ENCODE measurements at places on chromosomes 2 and 18.
A peak's percentile ranks its signal among the peaks of the same experiment; 100 is the strongest.

DNA sequence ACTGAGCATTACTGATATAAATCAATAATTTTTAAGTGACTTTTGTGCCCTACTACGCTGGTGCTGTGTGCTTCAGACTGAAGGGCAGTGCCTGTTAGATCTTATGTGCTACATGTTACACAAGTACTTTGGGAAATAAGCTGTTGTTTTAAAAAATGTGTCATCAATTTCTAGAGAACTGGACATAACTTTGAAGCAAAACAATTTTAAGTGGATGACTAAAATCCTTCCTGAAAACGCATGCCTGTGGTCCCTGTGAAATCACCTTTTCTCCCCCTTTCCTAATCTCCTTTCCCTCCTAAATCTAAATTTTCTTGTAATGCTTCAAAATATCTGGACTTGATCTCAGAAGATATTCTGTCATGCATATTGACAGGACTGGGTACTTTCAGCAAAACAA is 7.1 kb upstream of the IL1RL1 start:
- DNase-seq = no peak

DNA sequence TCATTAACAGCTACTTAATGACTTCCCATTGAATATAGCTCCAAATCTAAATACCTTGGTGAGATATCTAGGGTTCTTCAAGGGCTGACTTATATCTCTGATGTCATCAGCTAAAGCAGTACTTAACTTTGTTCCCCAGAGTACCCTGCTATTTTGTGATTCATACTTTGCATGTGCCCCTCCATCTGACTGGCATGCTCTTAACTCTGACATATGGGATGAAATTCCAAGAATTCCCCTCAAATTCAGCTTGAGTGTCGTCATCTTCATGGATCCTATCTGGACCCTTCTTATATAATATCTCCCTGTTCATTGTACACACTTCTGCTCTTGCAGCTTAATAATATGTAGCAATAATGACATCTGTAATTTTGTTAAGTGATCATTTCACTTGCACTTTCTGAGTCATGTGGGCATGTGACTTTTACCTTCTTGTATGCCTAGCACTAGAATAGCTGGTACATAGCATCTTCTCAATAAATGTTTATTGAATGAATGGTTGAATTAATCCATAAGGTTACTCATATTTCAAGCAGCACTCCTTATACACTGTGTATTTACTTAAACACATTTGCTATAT is 172.9 kb downstream of the WDR7 start:
- no peak for DNase-seq

- no peak for DNase-seq
Observed at GRCh38 chr2:54466870-54467269, 10.7 kb downstream of the SPTBN1 start.

DNA sequence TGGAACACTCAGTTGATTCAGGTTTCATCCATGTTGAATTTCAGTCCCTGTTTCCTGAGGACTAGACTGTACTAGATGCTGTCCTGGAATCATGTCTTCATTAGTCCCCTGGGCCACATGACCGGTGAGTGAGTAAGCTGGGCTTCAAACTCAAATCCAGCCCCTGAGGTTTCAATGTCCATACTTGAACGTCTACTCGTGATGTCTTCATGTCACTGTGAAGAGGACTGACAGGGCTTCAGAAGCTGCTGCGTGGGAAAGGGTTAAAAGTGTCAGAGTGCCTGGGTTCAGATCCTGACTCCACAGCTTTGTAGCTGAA is 101.2 kb downstream of the CDK15 start:
- DNase-seq = no peak

DNA sequence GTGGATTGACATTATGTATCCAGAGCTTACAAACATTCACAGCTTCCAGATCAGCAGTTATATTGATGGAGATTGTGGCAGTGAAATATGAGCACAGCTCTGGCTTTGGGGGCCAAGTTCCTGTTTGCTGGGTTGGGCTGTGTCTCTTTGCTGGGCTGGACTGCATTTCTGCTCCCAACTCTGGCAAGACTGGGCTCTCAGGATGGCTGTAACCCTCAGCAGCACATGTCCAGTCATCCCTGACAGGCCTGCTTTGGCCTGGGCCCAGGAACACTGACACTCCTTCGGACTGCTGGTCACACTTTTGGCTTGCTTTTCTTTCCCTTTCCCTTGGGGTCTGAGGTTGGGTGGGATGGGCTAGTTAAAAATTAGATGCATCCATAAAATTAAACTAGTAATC is 17.9 kb upstream of the VPS4B start:
- DNase-seq = no peak

- DNase-seq = peak; percentile 86
Observed at GRCh38 chr18:58087928-58088690, 44.1 kb downstream of the NEDD4L start.

DNA sequence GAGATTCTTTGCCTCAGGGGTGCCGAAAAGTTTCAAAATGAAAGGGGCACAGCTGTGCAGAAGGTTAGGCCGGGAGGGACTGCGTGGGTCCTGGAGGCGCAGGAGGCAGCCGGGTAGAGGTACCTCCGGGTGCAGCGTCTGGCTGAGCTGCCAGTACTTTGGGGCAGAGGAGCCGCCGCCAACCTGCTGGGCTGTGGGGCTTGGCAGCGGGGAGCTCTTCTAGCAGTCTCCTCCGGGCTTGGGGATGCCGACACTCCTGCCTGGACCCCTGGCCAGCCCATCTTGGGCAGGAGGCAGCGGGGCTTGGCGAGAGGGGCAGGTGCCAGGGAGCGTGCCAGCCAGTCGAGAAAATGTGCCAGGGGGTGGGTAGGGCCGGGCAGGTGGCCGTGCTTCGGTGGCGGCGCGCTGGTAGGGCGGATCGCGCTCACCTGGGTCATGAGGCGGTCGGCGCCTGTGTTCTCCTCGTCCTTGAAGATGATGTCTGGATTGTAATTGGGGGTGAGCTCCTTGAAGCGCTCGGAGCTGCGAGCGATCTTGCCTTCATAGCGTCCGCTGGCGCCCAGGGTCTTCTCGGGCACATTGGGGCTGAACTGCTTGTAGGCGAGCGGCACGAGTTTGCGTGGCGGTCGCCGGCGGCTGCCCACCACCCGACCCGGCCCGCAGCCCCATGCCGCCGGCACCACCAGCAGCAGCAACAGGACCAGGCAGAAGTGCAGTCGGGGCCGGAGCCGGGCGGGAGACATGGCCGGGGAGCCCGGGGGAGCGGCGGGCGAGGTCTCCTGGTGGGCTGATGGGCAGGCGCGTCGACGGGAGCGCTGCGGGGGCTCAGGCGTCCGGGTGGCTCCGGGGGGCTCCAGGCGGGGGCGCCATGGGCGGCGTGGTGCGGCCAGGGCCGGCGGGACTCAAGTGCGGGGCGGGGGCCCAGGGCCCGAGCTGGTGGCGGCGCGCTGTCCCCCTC is 717 bp downstream of the IHH start:
- no peak for DNase-seq

GRCh38 chr18:12497296-12497695 is 89.6 kb downstream of the PRELID3A start:
- peak; percentile 13 for DNase-seq

- DNase-seq = no peak
Observed at GRCh38 chr2:1925928-1926327, 181.6 kb upstream of the PXDN start.

DNA sequence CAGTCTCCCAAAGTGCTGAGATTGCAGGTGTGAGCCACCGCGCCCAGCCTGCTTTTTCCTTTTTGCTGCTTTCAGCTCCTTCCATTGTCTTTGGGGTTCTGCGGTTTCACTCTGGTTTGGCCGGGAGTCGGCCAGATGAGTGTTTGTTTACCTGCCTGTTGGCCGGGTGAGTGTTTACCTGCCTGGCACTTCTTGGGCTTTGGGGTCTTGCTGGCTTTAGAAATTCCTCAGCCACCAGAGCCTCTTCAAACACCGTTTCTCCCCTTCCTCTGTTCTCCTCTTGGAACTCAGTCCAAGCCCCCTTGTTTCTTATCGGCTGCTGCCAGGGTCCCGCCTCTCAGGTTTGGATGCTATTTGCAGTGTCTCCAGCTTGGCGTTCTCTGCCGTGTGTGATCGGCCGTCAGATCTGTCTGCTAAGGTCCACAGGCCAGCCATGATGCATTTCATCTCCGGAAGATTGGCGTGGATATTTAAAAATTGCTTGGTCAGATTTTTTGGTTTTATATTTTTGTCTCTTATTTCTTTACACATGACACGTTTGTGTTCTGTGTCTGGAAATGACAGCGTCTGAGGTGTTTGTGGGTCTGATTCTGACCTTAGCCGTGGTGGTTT is 14.2 kb upstream of the GAL3ST2 start:
- no peak for DNase-seq

- no peak for DNase-seq
Observed at GRCh38 chr2:26086155-26086637, 52.3 kb downstream of the RAB10 start.

Measured in PC-9 (cell line).